ENCODE measurements at places on chromosomes 16 and 17.

GRCh38 chr17:79218175-79218824, 143.7 kb downstream of the ENGASE start:
- DNase-seq: no peak

- no peak for DNase-seq
These were observed 53.5 kb downstream of the STX8 start for GRCh38 chr17:9522074-9522473.

- DNase-seq: no peak
These were observed 14.9 kb downstream of the SLC4A1 start for GRCh38 chr17:44253006-44253405.

GRCh38 chr17:37123386-37123785, 174.6 kb downstream of the AATF start:
- DNase-seq: no peak

DNA sequence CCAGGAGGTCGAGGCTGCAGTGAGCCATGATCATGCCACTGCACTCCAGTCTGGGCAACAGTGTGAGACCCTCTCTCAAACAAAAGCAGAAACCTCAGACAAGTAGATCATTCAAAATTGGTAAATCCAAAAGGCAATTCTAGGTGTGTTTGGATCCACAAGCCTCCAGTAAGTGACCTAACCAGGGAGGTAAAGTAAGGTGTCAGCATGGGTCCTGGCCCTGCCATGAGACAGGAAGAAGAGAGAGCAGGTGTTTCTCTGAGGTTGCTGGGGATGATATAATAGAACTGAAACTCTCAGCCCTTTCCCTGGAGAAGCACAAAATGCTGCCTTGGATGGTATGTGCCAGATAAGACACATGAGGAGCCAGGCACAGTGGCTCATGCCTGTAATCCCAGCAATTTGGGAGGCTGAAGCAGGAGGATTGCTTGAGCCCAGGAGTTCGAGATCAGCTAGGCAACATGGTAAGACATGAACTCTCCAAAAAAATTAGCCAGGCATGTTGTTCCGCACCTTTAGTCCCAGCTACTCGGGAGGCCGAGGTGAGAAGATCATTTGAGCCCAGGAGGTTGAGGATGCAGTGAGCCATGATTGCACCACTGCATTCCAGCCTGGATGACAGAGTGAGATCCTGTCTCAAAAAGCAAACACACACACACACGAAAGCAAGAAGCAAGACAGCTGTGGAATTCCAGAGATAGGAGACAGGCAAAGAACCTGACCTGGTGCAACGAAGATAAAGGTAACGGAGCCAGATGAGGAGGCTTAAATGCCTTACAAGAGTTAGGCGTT, 6.5 kb downstream of the TM4SF5 start:
- DNase-seq: no peak

GRCh38 chr17:28228109-28228840, 90.7 kb upstream of the TMEM97 start:
- DNase-seq: no peak

DNA sequence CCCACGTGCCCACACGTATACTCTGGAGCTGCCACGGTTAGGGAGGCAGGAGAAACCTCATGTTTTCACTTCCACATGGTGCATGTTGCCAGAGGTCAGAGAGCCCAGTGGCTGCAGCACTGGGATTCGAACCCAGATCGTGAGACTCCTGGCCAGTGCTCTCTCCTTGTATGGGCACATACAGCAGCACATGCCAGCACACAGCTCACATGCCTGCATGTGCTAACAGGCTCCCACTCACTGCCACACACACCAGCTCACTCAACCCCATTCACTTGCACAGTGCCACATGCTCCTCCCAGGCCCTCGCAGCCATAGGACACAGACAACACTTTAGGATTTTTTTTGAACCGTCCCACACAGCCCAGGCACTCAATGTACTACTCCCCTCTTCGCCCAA, 49.5 kb upstream of the MRPS23 start:
- DNase-seq: no peak

- no peak for DNase-seq
These were observed 443 bp downstream of the CSNK2A2 start for GRCh38 chr16:58197314-58198012.

DNA sequence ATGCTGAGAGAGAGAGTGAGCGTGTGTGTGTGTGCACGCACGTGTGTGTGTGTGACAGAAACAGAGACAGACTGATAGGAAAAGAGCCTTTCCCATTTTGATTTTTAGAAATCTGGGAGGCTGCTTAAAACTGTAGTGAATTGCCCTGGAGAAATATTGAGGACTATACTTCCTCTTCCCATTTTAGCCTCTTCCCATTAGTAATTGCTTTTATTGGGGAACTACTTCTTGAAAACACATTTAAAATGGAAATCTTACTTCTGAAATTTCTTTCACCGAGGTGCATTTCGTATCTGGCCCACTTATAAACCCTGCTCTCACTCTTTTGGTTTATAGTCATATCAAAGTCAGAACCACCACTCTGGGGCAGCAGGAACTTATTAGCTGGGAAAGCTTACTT, 47.1 kb downstream of the NUP93 start:
- no peak for DNase-seq

DNA sequence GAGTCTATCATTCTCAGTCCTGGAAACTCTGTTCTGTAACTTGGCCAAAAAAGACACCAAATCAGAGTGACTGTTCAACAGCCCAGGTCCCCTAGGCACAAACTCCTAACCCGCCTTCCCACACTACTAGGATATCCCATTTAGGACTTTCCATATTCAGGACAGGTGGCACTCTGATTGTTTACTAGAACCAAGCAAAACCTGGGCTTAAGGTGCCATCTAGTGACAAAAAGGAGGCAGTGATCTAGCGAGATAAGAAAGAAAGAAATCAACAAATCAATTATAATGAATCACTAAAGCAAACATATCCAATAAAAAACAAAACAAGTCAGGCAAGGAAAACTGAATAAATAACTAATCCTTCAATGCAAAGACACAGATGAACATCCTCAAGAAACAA, 203.9 kb downstream of the CEP112 start:
- DNase-seq: no peak

DNA sequence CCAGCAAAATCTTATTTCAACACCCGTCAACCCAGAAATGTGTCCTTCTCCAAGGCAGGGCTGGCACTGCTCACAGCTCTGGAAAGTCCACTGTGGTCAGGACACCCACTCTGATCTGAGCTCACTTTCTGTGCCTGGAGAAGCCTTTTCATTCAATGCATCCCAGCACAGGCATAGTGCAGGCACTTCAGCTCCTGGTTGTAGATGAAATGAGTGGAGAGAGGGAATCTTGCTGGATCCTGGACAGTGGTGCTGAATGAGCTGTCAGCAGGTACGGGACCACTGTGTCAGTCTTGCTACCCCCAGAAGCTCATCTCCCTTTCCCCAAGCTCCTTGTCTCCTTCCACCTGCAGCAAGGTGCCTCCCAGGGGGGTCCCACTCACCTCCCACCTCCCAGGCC, 86.1 kb upstream of the SALL1 start:
- DNase-seq: no peak

DNA sequence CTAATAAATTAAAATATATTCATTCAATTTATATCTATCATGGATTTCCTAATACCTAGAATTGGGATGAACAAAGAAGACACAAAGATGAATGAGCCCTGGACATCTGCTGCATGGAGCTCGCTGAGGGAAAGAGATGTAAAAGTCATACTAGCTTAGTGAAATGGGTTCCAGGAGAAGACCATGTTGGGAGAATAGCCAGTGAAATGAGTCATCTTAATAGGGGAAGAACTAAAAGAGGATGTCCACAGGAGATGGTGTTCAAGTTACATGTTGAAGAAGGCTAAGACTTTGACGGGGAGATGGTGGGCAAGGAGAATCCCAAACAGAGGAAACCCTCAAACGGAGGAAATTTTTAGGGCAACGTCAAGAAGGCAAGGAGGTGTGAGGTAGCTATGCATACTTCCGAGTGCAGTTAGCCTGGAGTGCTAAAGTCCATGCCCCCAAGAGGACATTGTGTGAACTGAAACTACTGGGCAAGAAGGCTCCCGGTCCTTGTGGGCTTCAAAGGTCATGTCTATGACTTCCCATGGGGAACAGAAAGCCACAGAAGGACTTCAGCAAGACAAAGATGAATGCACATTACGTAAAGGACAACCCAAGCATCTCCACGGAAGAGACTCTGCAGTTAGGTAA, 220.5 kb upstream of the CDH11 start:
- DNase-seq: no peak

DNA sequence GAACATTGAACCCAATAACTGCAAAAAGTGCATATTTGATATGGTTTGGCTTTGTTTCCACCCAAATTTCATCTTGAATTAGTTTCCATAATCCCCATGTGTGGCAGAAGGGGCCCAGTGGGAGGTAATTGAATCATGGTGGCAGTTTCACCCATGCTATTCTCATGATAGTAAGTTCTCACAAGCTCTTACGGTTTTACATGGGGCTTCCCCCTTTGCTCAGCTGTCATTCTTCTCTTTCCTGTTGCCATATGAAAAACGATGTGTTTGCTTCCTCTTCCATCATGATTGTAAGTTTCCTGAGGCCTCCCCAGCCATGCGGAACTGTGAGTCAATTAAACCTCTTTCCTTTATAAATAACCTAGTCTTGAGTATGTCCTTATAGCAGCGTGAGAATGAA, 127.6 kb downstream of the CHD9NB start:
- no peak for DNase-seq

DNA sequence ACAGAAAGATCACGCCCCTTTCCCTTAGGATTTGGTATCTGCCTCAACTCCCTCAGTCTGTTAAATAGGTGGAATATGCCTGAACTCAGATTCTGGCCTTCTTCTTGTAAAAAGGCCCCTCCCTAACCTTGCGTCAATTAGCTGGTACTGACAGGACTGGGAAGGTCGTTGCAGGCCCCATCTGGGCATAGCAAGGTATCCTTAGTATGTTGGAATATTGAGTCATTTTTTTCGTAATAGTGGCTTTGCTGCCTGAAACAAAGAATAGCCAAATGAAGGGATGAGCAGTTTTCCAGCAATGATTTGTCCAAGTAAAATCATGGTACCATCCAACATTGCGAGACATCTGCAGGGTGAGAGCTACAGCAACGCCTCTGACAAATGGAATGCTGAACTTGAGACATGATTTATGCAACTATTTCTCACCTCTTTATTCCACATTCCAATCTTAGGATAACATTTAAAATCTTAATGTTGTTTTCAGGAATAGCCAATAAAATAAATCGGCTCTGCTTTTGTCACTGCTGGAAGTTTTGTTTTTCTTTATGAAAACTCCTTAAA, 39.3 kb upstream of the BRD7 start:
- DNase-seq: no peak

- peak; percentile 79 for DNase-seq
These were observed at the start of gene RNF43 for GRCh38 chr17:58417300-58418092. RNF43 (minus strand) TSS chr17:58417534; CDS start chr17:58415577, 1,957 bp downstream.

All from activated gamma-delta T cell treated with anti-CD3 and anti-CD28 coated beads, Interleukin-2, amount 50 U/mL, for 16 hours (primary cell).